Pancreas (tissue), 10 donors: ENCODE measurements at places on chromosomes 13 and 19. TPM values are rescaled to one million over a fixed set of nuclear protein-coding genes. Genes with fewer than 3 reads are reported as not detected.
A peak's percentile ranks its signal among the peaks of the same experiment; 100 is the strongest.

- no peak for DNase-seq
These were observed 68.4 kb upstream of the TM9SF2 start for GRCh38 chr13:99432609-99433542.

- DNase-seq = no peak
These were observed 200.2 kb downstream of the COL4A1 start for GRCh38 chr13:110106726-110107125.

Gene MYO1F
- 1.7 TPM for total RNA-seq

Gene OLFM2
- 2.4 TPM for total RNA-seq

GRCh38 chr13:106052200-106052767 lies 483.2 kb downstream of the EFNB2 start:
- DNase-seq = no peak

DNA sequence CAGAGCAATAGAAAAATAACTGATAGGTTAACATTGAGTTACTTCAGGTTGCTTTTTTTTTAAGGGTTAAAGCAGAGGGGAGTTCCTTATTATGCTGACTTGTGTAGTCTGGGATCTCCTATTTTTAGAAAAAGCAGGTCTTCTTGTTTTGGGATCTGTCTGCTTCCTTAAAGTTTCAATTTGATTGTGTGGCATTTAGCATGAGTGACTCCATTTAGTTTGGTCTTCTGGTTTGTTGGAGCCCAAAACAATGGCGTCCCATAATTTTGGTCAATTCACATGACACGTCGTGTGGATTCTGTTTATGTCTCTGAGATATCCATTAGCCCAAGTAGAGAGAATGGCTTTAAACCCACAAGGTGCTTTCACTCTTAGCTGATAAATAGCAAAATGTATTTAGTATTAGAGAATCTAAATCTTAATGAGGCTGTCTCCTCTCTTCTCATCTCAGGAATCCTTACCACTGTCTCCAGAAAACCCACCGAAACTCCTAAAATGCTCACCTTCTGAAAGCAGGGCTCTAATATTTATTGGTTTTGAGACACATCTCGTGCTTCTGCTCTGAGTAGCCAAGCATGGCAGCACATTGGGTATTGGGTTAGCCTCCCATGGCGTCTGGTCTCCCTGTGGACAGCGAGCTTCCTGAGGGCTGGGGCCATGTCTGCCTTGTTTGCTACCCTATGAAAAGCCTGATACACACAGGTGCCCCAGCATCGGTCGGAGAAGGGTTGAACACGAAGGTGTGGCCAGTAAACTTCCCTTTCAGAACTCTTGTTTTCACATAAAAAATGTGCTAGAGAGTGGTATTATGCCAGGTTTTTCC lies 67.2 kb upstream of the GPR183 start:
- DNase-seq = no peak

Gene ZNF525
- 7.6 TPM for total RNA-seq

Gene ZNF527
- 5.1 TPM for total RNA-seq

DNA sequence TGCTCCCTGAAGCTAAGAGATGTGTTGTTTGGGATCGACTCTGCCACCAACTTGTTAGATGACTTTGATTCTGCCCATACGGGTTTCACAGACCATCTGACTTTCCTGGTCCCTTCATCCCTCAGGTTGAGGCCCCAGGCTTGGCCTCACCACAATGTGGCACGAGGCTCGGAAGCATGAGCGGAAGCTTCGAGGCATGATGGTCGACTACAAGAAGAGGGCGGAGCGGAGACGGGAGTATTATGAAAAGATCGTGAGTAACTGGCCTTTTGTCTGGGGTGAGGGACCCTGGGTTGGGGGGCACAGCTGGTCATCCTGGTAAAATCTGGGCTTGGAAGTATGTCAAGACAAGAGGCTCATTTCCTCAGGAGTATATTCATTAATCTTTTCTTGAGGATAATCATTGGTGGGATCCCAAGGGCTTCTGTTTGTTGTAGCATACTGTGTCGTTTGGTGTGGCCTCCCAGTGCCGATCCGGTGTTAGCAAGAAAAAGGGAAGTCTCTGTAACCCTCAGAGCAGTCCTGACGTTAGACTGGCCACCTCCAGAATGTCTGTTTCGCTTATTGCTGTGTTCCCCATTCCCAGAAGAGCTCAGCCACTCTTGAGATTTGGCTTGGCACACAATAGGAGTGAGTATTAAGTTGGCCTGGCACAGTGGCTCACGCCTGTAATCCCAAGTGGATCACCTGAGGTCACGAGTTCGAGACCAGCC lies 1.4 kb downstream of the CLASRP start:
- DNase-seq = no peak

Gene PSG3
- not detected for total RNA-seq

DNA sequence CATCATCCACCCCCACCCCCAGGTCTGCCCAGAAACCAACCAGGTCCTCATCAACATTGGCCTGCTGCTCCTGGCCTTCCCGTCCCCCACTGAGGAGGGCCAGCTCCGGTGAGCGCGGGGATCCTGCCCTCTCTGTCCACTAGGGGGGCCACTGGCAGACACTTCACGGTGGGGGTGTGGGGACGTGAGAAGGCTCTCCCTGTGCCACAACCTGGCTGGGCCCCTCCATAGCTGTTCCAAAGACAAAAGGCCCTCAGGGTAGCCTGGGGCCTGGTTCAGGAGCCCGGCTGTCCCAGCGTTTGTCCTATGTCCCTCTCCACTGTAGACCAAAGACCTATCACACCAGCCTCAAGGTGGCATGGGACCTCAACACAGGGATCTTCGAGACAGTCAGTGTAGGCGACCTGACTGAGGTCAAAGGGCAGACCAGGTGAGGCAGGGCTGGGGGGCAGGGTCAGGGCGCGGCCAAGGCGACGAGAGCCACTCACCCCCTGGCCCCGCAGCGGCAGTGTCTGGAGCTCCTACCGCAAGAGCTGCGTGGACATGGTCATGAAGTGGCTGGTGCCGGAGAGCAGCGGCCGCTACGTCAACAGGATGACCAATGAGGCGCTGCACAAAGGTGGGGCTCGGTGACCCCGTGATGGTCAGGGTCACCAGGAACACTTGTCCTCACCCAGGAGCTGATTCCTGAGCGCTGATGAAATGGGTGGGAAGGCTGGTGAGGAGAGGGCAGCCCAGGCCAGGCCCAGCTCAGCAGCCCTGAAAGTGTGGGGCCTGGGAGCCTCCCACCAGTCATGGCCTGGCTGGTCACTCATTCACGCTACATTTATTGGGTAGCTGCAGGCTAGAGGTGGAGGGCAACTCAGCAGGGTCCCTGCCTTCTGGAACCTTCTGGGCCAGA lies 7.9 kb downstream of the DCAF15 start:
- DNase-seq = peak; percentile 74

Gene OR7D2
- not detected for total RNA-seq

DNA sequence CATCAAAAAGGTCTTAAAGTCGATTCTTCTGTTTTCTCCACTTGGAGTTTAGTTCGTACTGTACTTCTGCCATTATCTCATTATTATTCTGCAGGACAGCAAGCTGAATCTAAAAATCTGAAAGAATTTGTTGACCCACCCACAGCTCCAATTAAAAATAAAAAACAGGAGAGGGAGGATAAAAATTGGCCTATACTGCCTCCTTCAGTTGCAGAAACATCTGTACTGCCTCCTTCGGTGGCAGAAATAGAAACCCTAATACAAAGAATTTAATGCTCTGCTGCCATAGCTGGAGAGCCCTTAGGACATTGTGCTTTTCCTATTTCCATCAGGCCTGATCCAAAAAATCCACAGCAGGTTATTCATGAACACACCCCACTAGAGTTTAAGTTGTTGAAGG lies 9.8 kb downstream of the ZNF350 start:
- no peak for DNase-seq

Gene IL11
- total RNA-seq = not detected

DNA sequence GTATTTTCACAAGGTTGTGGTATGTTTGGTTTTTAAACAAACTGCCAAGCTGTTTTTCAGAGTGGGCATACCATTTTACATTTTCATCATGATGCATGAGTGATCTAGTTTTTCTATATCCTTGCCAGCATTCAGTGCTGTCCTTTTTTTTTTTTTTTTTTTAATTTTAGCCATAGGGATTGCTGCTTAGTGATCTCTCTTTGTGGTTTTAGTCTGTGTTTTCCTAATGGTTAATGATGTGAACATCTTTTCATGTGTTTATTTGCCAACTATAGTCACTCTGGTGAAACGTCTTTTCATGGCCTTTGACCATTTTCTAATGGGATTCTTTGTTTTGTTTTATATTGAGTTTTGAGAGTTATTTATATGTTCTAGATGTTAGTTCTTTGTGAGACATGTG lies 59.7 kb downstream of the SHISA2 start:
- no peak for DNase-seq

DNA sequence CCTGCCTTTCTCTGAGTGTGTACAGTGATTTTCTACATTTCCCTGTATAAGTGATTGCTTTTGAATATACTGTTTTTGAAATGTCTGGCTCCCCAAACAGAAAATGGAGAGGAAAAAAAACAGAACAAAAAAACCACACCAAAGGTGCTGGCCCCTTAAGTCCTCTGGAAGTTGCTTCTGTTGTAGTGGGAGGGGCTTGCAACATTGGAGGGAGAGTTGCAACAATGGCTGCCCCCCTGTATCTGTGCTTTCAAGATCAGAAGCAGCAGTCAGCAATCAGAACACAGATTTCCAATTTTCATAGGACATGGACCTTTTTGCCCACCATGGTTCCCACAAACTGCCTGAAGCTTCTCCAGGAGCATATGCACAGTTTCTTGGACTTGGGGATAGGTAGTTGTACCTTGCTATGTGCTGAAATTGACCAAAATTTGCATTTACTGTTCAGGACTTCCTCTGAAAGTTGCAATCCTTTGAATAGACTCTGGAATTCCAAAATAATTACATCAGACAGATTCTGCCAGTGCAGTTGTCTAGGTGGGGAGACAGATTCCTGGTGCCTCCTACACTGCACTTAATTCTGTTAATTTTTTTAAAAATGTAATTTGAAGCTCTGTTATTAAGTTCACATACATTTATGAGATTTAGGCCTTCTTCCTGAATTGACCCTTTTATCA lies 13.8 kb downstream of the BIVM start:
- no peak for DNase-seq

DNA sequence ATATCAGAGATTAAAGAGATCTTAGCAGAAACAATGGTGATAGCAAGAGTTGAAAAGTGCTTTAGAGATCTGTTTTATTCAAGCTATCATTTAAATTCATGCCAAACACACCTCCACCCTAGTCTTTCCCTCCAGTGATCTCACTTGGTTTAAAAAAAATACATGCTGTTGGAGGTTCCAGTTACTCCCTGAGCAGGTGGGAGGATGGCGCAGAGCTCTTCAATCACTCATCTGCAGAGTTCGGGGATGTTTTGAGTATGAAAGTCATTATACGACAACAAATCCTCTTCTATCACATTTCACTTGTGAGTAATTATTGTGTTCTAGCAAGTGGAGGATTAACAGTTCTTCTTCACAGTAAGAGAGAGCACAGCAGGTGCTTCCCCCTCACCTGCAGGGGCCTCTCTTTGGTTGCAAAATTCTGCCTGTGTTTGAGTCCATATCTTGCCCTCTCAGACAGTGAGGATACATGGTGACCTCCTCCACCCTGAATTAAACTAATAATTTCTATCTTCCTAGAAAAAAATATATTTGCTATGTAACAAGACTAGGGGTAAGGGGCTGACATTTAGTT lies 376.7 kb downstream of the LIG4 start:
- no peak for DNase-seq

- no peak for DNase-seq
These were observed 9.2 kb upstream of the OVOL3 start for GRCh38 chr19:36101550-36102327.

- DNase-seq = no peak
These were observed 9.6 kb downstream of the HIPK4 start for GRCh38 chr19:40380199-40381037.

GRCh38 chr13:80036845-80037504 lies 304.0 kb downstream of the SPRY2 start:
- no peak for DNase-seq

DNA sequence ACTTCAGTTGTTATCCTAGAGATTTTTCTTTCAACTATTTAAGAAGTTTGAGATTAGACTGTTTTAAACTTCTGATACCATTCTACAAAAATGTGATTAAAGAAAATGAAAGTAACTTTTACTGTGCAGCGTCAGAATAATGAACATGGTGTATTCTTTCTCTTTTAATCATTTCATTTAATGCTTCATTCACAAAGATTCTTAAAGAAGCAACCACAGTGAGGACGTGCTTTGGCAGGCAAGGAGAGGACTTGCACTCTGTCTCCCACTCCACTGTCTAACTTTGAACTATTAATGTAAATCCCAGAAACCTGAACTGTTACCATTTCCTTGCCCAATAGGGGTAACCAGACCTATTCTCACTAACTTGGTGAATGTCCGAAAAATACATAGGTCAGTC lies 137.0 kb downstream of the KCNRG start:
- DNase-seq = no peak

GRCh38 chr13:108573455-108573854 lies 56.0 kb upstream of the MYO16 start:
- no peak for DNase-seq

Gene ZNF415
- 1.9 TPM for total RNA-seq

GRCh38 chr13:43229506-43229905 lies 206.1 kb downstream of the DNAJC15 start:
- no peak for DNase-seq

GRCh38 chr13:49370371-49370770 lies 73.5 kb downstream of the CAB39L start:
- DNase-seq = no peak
